ENCODE measurements at places on chromosomes 7 and 10.

DNA sequence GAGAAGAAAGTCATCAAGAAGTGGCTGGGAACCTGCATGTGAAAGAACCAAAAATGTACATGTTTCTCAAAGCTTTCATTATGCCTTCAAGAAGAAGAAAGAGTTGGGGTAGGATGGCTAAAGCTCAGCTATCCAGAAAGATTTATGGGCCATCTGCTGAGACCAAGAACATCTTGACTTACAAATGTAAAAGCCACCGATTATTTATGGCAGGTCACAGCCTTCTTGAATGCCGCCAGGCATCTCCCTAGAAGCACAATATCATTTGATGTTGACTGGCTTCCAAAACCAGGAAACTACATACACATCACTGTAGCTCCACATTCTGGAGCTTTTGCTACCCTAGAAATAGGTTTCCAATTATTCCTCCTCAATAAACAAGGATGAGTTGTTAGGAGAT, 254.2 kb upstream of the AOAH start:
- DNase-seq = no peak

- no peak for DNase-seq
These were observed 109.1 kb upstream of the CTTNBP2 start for GRCh38 chr7:117982071-117983055.

DNA sequence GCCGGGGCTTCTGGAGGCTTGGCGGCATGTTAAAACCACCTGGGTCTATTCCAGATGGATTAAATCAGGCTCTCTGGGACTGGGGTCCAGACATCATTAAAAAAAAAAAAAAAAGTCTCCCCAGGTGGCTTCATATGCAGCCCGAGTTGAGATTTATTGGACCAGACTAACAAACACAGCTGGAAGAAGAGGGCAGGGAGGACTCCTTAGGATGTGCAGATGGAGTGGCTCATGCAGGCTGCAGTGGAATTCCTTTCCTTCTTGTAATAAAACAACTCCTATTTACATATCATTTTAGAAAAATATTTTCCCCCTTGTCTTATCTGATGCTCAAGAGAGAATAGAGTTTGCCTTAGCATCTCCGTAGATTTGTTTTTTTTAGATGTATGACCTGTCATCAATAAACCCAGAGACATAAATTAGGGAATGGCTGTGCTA, 238.1 kb downstream of the CAMK1D start:
- DNase-seq = peak; percentile 45

- DNase-seq = no peak
These were observed 211.6 kb upstream of the MAGI2 start for GRCh38 chr7:79664884-79665676.

DNA sequence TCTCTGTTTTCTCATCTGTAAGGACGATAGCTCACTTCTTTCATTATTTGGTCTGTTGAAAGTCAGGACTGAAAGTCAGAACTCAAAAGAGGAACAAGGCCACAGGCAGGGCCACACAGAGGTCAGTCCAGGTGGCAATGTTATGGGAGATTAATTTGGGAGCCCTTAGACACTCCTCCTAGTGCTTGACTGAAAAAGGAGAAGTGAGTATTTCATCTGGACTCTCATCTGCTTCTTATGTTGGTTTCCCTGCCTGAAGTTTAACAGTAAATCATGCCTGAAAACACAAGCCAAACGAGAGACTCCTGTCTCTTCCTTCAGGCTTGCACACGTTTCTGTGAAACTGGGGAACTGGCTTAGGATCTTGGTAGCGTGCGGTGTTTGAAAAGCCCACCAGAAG, 248.5 kb downstream of the BUB3 start:
- DNase-seq = no peak

DNA sequence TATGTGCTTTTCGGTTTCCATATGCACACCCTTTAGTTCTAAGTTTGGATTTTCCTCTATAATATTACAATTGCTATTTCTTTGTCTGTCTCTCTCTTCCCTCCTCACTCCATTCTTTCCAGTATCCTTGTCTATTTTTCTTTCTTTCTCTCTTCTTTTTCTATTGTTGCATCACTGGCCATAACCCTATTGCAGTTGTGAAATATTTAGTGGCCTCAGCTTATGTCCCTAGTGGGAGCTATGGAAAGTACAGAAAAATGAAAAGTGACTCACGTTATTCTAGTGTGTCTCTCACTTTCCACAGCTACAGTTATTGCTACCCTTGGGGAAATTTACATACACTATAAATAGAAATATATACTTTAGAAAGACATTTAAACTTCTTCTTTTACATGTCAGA, 59.1 kb downstream of the CNTNAP2 start:
- DNase-seq = no peak

- DNase-seq = no peak
These were observed 138.4 kb upstream of the PRPS1L1 start for GRCh38 chr7:18166002-18166401.

DNA sequence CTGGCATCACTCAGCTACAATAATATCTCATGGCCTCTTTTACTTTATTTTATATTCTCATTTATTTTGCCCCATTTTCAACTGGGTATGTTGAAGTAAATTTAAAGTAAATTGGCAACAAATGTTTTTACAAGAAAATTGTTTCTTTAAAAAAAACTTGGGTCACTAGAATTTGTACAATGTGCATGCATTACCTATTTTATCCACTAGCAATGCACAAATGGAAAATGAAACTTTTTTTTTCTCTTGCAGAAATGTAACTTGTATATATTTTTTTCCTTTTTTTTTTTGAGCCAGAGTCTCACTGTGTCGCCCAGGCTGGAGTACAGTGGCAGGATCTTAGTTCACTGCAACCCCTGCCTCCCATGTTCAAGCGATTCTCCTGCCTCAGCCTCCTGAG, 10.3 kb upstream of the H2AZ2 start:
- no peak for DNase-seq

- peak; percentile 93 for DNase-seq
These were observed 560.9 kb downstream of the DNAJB6 start for GRCh38 chr7:157897681-157898080.

GRCh38 chr10:79024720-79025198, 44.0 kb upstream of the ZMIZ1 start:
- no peak for DNase-seq
